Progenitor cell of endocrine pancreas (in vitro differentiated cells): ENCODE measurements at places on chromosomes 5 and 9. TPM values are rescaled to one million over a fixed set of nuclear protein-coding genes. Genes with fewer than 3 reads are reported as not detected.

Gene FBXW11
- total RNA-seq: 61.2 and 63.5 TPM in 2 replicates

Gene CEP120
- total RNA-seq: 21.8 and 23.4 TPM in 2 replicates

DNA sequence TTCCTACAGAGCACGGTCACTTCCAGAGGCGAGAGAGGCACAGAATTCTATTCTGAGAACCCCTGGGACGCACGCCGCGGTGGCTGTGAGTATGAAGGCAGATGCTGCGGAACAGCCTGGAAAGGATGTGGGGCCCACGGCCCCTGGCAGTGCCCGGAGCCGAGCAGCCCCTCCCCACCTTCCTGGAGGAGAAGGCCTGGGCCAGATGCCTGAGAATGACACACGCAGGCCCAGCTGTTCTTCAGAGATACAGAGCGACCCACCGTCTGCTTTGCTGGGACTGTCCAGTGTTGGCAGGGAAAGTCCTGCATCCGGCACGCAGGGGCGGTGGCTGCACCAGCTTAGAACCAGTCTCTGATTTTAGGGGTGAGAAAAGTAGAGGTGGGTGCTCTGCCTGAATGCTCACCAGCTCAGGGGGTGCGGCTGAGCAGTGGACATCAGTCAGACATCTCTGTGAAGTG is 116.7 kb upstream of the LPCAT1 start:
- H3K4me1 ChIP-seq: peaks cover 3% of the 10 kb centered on the region
- DNase-seq: no peak
- H3K27me3 ChIP-seq: peaks cover 32% of the 10 kb centered on the region
- no peaks in the 10 kb centered on the region for H3K36me3 ChIP-seq

- no peak overlapping the region for H3K4me3 ChIP-seq
- no peak for DNase-seq
- H3K27ac ChIP-seq: no peak overlapping the region
Observed at GRCh38 chr5:165757791-165758190, 2252.4 kb downstream of the MAT2B start.

GRCh38 chr5:143569213-143569701 is 165.8 kb upstream of the NR3C1 start:
- H3K36me3 ChIP-seq: no peaks in the 10 kb centered on the region
- H3K27me3 ChIP-seq: peaks cover 7% of the 10 kb centered on the region
- no peak overlapping the region for H3K4me3 ChIP-seq
- no peak for DNase-seq
- H3K4me1 ChIP-seq: peaks cover 26% of the 10 kb centered on the region

DNA sequence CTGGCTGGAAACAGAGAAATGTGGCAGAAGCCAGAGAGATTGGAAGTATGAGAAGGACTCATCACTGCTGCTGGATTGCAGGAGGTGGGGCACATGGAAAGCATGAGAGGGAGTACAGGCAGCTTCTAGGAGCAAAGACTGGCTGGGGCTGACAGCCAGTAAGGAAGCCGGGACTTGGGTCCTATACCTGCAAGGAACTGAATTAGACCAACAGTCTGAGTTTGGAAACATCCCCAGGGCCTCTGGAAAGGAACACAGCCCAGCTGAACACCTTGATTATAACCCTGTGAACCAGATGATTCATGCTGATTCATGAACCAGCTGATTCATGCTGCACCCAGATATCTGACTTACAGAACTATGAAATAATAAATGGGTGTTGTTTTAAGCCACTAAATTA is 93.4 kb downstream of the OSTF1 start:
- no peak for DNase-seq
- no peaks in the 10 kb centered on the region for H3K27me3 ChIP-seq
- H3K4me3 ChIP-seq: no peak overlapping the region
- H3K36me3 ChIP-seq: no peaks in the 10 kb centered on the region

- DNase-seq: peak; percentile 81
- no peaks in the 10 kb centered on the region for H3K36me3 ChIP-seq
Observed at GRCh38 chr5:180868960-180869359, 7.9 kb upstream of the ZFP62 start.

GRCh38 chr9:115730845-115731244 is 422.7 kb upstream of the PAPPA start:
- no peaks in the 10 kb centered on the region for H3K27me3 ChIP-seq
- DNase-seq: no peak
- H3K4me1 ChIP-seq: no peaks in the 10 kb centered on the region
- no peak overlapping the region for H3K4me3 ChIP-seq
- H3K27ac ChIP-seq: no peak overlapping the region
- peaks cover 5% of the 10 kb centered on the region for H3K36me3 ChIP-seq

DNA sequence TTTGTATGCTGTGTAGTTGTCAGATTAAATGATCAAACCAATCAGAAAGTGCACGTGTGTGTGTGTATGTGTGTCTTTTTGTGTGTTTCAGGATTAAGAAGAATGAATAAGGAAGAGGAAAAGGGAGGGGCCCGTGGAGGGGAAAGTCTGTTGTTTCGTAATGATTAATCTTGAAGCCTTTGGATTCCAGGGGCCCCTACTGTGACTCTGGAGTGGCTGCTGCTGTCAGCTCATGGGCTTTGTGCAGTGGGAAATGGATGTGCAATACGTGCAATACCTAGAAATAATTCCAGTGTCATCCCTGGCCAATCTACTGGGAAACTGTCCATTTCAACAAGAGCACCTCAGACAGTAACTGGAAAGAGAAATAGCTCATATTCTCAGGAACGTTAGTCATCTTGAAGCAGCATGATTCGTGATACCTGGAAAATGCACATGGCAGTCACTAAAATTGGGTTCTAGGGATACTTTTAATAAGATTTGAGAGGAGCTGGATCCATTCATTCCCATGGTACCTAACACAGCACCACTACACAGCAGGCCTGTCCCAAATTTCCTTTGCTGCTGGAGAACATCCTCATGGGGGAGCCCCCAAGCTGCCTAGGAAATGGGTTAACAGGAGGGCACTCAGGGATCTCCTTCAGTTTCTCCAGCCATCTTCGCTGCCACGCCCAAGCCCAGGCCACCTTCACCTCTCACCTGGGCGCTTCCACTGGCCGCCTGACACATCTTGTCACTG is 186.3 kb downstream of the NR3C1 start:
- no peak for DNase-seq
- H3K27me3 ChIP-seq: no peaks in the 10 kb centered on the region
- H3K27ac ChIP-seq: no peak overlapping the region
